ENCODE measurements at places on chromosomes 2 and 18.
A peak's percentile ranks its signal among the peaks of the same experiment; 100 is the strongest.

- peak; percentile 59 for DNase-seq
Measured at GRCh38 chr2:177758591-177759371, 313.8 kb downstream of the PDE11A start.

DNA sequence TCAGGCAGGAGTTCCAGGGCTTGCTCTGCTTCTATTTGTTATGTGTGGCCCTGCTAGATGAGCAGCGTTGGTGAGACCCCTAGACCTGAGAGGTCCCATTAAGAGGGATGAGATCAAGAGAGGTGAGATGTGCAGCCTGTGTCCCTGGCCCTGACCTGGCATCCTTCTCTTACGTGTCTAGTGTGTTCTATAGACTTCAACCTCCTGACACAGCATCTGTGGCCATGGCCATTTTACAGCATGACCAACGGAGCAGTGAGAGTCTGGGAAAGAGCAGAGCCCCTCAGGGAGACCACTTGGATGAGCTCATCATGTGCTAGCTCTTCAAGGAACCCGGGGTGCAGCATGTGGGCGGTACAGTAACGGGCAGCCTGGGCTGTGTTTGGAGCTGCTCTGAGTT is 32.7 kb upstream of the ASPRV1 start:
- no peak for DNase-seq

DNA sequence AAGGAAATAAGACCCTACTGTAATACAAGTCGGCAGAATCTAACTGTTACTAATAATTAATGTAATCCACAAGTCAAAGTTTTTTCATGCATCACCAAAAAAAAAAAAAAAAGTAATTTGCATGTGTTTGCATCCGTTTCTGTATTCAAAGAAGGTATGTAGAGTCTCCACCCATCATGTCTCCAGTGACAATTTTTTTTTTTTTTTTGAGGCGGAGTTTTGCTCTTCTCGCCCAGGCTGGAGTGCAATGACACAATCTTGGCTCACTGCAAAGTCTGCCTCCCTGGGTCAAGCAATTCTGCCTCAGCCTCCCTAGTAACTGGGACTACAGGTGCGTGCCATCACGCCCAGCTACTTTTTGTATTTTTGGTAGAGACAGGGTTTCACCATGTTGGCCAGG is 24.2 kb upstream of the NFU1 start:
- DNase-seq = no peak

DNA sequence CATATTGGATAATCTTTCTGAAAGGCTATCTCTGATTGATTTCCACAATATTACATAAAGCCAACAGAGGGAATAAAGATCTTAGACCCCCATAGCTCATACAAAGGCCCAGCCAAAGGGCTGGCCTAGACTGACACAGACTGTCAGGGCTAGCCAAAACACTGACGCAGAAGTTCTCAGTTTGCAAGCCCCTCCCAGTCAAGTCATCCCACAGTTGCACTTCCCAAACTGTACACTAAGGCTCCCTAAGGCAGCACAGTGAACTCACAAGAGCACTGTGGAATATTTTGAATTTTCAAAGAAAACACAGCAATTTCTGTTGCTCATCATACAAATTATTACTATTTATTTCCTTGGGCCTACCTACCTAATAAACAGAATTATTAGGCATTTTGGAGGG is 244.9 kb downstream of the SP3 start:
- DNase-seq = no peak

DNA sequence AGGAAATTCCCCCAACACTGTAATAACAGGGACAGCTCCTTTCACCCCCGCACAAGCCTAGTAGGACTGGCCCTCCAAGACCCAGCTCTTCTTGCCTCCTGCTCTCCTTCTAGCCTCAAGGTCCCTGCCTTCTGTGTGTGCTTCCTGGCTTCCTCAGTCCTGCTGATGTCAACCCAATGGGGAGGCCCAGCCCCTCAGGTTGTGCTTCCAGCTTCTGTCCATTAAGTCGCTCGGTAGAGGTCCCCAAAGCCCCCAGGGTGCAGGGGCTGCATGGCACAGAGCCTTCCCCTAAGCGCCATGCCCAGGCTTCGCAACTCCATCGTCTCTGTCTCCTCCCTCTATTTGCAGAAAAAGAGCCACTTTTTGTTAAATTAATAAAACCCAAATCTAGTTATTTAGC is 39.0 kb downstream of the BOK start:
- DNase-seq = no peak

DNA sequence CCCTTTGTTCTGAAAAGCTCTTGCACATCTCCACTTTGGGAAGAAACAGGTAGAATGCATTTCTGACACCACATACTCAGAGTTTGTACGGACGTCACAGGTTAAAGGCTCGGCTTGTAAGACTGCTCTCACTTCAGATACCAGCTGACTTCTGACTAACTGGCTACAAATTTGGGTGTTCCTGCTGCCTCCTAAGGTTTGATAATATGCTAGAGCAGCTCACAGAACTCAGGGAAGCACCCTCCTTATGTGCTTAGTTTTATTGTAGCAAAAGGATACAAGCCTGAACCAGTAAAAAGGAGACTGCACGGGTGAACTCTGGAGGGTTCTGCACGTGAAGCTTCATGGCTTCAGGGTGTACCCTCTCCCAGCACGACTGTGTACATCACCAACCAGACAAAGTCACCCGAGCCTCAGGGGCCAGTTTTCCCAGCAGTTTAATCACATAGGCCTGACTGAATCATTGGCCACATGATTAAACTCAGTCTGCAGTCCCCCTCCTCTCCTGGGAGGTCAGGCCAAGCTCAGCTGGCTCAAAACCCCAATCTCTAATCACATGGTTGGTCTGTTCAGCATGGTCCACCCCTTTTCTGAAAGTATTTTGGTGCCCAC is 749.5 kb upstream of the RAB6C start:
- DNase-seq = no peak

GRCh38 chr18:23837591-23837990 is 148.3 kb downstream of the LAMA3 start:
- no peak for DNase-seq
